ENCODE measurements at places on chromosomes 3 and 15. TPM values are rescaled to one million over a fixed set of nuclear protein-coding genes. Genes with fewer than 3 reads are reported as not detected.

Gene CCDC80
- total RNA-seq: 30.3 TPM

Gene CEP19
- total RNA-seq: 2.0 TPM

Gene WDR76
- total RNA-seq: 4.3 TPM

Gene CADM2
- not detected for total RNA-seq

Measured in mammary epithelial cell (primary cell).